Putamen (tissue), 1 donor: ENCODE measurements at places on chromosomes 7 and 10.

GRCh38 chr7:88071994-88072714, 138.1 kb downstream of the ADAM22 start:
- no peak for DNase-seq

GRCh38 chr7:146636581-146636980, 520.0 kb downstream of the CNTNAP2 start:
- no peak for DNase-seq

DNA sequence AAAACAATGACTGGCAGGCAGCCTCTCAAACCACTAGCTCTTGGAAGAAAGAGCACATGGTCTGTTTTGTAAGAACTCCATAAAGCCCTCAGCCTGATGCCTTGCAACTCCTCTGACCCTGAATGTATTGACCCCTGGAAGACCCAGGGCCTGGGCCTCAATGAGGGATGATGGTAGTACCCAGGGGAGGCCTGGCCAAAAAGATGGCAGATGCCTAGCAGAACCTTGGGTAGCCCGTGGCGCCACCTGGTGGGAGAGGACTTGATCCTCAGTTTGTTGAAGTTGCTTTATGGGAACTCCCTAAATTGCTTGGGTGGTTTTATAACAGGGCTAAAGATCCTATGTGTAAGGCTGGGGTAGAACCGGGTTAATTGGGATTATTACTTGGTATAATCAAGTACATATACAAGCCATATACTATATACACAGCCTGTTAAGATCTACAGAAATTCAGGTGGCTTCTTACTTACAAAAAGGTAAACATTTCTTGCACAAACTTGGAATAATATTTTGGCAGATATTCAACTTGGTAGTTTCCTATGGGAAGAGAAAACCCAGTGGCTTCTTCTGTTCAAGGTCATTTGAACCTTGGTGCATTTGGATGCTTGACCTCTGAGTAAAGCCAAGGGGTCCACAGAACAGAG, 95.8 kb upstream of the CACUL1 start:
- peak; percentile 5 for DNase-seq

GRCh38 chr10:77648472-77648871, 10.9 kb upstream of the KCNMA1 start:
- DNase-seq = no peak

DNA sequence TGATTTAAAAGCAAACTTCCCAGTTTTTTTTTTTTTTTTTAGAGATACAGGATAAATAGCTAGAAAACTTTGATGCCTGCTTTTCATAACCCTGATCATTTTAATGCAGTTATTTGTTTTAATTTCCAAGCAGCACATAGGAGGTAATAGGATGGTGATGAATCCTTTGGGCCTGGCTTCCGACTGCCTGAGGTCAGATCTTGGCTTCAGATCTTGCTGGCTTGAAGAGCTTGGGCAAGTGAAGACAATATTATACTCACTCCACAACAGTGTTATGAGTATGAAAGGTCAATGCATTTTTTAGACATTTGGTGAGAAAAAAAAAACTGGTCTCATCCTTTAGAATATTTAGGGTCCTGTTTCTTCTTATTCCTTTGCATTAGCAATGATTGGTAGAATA, 124.8 kb upstream of the PRKCQ start:
- no peak for DNase-seq

GRCh38 chr7:26657206-26657641, 207.2 kb downstream of the SKAP2 start:
- DNase-seq = no peak

DNA sequence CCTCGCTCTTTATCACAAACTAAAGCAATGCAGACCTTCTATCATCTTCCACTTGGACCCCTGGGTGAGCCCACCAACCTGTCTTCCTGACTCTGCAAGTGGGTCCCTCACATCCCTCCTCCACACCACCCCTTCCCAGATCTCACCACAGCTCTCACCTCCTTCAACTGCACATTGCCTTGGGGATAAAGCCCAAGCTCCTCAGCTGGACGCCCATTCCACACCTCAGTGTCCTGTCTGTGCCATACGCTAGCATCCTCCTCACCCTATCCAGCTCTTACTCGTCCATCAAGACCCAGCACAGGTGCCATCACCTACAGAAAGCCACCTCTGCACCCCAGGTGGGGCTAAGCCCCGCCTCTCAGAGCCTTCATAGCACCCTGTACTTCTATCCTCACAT, 141.0 kb upstream of the LANCL2 start:
- no peak for DNase-seq

DNA sequence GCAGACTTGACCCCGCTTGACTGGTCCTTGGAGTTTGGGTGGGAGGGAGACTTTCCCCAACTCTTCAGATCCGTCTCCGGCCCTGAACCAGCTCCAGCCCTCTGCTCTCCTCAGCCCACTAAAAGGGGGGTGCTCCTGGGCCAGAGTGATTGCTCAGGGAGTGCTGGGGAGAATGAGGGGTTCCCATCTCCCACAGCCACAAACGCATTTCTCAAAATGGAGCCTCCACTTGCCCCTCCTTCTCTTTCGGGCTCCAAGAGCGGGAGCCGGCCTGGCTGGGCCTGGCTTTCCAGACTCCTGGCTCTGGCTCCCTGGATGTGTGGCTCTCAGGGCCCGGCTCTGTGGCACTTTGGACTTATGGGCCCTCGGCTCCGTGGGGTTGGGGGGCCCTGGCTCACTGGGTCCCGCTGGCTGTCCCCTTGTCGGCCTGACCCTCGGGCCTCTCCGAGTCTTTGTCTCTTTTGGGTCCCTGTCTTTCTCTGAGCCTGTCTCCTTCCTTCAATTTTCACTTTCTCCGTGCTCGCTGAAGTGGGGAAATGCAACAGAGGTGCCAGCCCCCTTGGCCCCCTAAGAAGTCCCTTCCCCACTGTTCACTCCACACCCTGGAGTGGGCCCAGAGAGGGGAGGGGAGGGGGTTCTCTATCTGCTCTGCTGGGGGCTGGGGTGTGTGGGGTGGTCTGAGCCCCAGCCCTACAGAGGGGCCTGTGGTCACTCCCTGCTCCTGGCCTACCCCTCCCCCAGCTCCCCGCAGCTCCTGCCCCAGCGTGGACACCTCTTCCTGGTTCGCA, 713 bp downstream of the LZTS2 start:
- DNase-seq = no peak

- DNase-seq = no peak
These were observed 5.7 kb downstream of the ATG9B start for GRCh38 chr7:151018421-151019129.

DNA sequence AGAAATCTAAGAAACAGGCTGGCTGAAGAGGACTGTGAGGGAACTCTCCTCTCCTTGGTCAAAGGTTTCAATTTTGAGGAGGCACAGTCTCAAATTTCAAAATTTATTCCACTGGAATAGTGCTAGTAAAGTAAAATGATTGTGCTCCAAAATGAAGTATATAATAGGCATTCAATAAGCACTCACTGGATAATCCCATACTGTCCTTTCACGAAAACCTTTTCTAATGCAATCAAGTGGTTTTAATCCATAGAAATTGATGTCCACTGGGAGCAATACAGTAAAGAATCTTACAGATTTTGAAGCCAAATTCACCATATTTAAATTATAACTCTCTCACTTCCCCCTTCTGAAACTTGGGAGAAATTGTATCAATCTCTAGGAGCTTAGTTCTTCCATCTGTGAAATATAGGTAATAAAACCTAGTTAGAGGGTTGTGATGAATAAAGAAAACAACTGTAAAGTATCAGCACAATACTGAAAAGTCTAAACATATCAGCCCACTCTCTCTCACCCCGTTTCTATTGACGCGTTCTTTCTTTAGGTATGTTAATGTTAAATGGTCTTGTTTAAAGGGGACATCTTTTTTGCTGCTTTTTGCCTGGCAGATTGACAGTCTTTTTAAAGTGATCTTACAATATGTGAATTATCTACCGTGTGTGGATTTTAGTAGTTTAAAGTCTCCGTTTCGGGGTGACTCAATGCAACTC, 40.8 kb upstream of the LRRN3 start:
- DNase-seq = no peak

DNA sequence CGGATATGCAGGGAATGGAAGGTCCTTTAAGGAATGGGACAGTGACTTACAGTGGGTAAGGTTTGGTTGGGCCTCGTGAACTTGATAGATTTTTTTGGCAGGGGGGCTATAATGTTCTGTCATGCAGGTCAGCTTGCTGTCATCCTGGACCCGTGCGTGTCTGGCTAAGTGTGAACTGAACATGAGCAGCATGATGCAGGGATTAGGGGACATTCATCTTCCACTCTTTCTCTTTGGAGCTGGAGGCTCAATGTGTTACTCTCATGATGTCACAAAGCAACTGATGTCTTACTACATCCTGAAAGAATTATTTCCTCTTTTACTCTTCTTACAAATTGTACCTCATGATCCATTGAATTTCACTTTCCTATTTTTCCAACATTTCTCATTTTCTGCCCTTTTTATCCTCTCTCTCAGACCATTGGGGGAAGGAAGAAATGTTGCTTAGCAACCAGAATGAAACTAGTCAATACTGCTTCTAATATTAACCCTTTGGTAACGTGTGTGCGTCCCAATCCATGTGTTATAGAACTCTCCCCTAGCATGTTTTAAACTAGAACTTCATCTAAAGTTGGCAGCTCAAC, 549.1 kb downstream of the LRMDA start:
- no peak for DNase-seq

DNA sequence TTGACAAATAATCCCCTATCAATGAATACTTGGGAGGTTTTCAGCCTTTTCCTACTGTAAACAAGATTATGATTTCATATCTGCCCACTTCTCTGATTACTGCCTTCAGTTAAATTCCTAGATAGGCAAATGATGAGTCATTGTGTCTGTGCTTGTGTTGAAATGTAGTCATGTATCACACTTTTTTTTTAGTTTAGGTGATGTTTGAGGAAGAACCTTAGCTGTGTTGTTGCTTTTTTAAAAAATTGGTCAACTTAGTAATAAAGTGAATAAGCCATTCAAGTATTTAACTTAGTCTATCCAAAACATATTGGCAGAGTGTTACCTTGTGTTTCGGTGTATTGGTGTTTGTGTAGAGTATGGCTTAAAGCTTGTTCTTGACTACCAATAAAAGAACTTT, 60.0 kb downstream of the WAC start:
- no peak for DNase-seq

- DNase-seq = no peak
These were observed 19.1 kb downstream of the TMEM176B start for GRCh38 chr7:150781103-150781502.

DNA sequence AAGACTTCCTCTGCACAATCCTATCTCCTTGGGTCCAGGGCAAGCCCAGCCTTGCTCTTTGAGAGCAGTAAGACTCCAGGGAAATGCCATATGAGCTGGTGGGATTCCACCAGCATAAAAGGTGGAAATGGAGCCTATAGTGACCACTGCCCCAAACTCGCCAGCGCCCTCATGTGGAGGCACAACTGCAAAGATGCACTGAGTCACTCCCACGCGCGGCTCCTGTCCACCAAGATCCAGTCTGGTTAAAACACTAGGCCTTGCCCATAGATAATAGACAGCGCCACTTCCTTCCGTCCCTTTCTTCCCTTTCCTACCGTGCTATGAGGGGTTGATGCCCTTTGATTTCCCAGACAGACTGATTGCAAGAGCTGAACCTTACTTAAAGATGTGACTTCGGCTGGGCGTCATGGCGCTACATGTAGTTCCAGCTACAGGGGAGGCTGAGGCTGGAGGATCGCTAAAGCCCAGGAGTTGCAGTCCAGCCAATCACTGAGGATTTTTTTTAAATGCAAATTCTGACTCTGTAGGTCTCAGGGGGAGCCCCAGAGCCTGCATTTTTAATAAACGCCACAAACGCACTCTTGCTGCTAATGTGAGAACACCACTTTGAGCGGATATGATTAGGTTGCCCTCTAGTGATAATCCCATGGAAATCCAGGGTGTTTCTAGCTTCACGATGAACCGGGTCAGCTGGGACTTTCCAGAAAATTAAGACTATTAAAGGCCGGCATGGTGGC, 136.5 kb downstream of the EPC1 start:
- DNase-seq = no peak

DNA sequence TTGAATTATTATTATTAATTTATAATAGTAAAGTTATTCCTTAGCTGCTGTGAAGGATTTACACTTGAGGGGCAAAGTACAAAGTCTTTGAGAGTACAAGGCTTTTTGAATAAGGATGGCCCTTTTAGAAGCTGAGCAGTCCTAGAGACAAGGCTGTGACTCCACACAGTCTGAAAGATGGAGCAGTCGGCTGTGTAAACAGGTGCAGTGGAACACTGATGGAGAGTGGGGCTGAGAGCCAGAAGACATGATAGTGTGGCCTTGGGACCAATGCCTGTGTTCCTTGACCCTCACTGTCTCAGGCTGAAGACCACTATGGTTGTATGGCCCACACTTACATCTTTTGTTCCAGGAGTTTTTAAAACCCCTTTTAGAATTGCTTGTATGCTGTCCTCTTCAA, 311.2 kb upstream of the PHF14 start:
- no peak for DNase-seq

- no peak for DNase-seq
These were observed 563.0 kb upstream of the SEMA3D start for GRCh38 chr7:85749696-85750453.

GRCh38 chr10:127090138-127090537, 106.3 kb downstream of the INSYN2A start:
- DNase-seq = no peak

DNA sequence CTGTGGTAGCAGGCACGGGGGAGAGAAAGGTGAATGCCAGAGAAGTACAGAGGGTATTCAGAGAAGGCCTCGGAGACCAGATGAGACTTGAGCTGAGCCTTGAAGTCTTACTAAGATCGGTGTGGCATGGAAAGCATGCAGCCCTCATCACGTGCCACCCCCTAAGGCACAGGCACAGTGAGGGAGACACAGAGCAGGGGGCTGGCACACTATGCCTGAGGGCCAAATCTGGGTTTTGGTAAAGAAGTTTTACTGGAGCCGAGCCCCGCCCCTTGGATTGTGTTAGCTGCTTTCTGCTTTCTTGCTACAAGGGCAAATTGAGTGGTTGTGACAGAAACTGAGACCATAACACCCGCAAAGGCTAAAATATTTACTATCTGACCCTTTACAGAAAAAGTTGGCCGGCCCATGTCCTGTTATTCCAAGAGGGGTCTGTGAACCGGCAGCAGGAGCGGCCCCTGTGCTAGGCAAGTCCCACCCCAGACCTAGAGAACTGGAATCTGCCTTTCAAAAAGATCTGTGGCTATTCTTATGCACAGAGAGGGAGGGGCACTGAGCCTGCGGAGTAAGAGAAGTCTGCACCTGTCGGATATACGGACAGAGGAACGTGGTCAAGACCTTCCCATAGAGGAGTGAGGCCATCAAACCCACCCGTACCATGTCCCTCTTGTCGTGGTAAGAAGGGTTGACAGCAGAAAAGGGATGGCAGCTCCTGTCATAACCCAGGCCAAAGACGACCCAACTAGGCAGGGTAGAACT, 109.3 kb upstream of the RHEB start:
- no peak for DNase-seq

GRCh38 chr7:136016649-136017395, 39.7 kb upstream of the MTPN start:
- no peak for DNase-seq
